Stimulated activated CD4-positive, alpha-beta T cell treated with anti-CD3 and anti-CD28 coated beads, Interleukin-1b, Interleukin-23, amount 100 ng/mL, for 1 hour (primary cell): ENCODE measurements at places on chromosomes 4 and X.

DNA sequence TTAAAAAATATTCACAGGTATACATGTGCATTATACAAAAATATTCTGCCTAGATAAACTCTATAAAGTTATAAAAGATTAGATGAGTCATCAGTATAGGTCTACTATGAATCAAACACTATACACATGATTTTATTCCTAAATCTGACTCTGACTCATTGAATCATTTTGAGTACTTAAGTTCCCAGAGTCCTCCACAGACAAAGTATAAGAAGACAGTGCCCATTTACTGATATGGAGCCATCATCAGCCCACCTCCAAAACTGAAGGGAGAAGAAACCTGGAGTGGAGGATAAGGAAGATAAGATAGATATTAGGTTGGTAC lies 28.7 kb upstream of the ANTXR2 start:
- DNase-seq, result no peak

- DNase-seq, result no peak
Measured at GRCh38 chrX:29518100-29518499, 697.3 kb upstream of the MAGEB2 start.

GRCh38 chrX:151181088-151181487 lies 4.7 kb downstream of the GPR50 start:
- no peak for DNase-seq

- no peak for DNase-seq
Measured at GRCh38 chr4:99159699-99160098, 15.6 kb upstream of the ADH4 start.

GRCh38 chrX:24506082-24506481 lies 41.0 kb downstream of the PDK3 start:
- no peak for DNase-seq

DNA sequence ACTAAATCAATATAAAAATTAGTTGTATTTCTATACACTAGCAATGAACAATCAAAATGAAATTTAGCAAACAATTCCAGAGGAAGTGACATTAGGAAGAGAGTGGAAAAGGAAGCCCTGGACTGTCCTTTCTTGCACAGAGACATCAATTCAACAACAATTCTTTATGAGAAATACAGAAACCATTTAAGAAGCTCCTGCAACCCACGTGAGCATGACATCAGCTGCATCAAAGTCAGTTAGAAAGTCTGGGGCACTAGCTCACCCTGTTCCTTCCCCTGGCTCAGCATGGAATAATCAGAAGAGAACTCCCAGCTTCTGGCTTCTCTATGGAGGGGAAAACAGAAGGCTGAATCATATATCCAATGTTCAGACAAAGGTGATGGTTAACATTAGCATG lies 48.6 kb upstream of the STARD8 start:
- no peak for DNase-seq

DNA sequence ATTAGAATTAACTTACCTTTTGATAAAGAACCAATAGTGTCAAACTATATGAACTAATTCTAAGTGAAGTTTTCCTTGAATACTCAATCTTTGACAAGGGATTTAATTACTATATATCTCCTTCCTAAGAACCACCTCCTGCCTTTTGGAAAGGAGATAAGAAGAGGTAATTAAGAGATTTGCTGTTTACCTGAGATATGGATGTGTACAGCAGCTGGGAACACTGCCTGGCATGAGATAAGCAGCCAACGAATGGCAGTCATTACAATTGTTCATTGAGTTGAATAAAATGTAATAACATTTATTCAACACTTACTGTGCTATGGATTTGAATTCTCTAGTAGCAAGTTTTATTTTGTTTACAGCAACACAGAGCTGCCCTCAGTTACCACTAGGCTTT lies 407.1 kb downstream of the SPOCK3 start:
- DNase-seq, result no peak

DNA sequence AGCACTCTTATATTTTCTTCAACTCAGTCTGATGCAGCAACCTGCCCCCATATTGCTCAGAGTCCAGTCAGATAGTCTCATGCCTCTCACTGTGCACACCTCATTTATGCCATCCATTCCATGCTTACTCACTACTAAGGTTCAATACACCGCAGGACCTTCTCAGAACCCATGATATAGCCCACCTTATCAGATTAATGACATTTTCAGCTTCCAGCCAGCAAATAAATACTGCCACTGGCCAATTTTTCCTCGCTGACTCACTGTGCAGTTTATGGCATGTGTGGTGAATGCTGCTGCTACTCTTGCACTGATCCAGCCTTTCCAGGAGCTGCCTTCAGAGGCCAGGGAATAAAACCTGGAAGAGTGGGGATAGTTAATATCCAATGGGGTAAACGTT lies 380.6 kb upstream of the SPOCK3 start:
- no peak for DNase-seq

DNA sequence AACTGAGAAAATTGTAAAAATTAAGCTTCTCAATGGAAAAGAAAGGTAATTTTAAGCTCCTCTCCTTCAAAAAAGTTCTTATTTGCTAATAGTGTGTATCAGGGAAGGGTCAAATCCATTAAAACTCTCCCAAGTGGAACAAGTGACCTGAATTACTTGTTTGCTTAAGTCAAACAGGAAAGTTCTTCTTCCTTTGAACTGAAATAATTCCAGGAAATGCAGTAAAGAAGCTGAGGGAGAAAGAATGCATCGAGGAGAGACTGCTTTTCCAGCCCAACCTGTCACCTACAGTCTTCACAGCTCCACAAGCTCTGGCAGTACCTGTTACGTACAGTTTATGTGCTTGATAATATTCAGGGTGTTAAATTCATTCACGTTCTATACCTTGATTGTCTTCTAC lies 131.1 kb downstream of the KLHL8 start:
- DNase-seq, result no peak

DNA sequence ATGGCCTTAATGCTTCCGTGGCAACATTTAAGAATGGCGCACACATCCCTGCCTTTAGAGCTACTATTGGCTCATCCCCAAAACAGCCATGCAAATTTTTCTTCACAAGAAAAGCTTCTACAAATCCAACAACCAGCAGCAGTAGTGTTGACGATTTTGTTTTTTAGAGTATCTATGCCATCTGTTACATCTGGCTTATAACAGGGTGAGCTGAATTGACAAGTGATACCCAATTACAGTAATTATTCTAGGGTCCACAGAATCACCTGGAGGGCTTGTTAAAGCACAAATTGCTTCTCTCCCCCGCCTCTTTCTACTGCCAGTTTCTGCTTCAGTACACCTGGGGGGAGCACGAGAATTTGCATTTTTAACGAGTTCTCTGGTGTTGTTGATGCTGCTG lies 34.1 kb downstream of the DCHS2 start:
- no peak for DNase-seq

DNA sequence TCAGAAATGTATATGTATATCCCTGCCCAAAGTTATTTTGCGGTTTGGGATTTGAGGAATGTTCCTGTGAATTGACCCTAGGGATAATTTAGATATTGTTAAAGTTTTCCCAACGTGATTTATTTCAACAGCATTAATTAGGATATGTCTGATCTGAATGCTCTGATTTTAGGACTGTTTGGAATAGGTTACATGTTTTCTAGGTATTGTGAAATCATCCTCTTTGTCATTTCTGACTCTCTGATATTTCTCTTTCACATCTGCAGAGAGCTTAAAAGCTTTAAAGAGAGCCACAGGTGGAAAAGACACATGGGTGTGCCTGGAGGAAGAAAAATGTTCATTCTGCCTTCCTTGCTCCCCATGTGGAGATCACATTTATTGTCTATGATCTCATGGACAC lies 5.1 kb downstream of the GPR101 start:
- DNase-seq, result no peak

GRCh38 chr4:47915378-47915777 lies 995 bp upstream of the NFXL1 start:
- DNase-seq, result no peak

- DNase-seq, result no peak
Measured at GRCh38 chr4:6730603-6731317, 14.8 kb downstream of the BLOC1S4 start.
